Activated T-helper 9 cell treated with anti-CD3 and anti-CD28 coated beads, Interleukin-2, amount 50 U/mL, for 16 hours (primary cell): ENCODE measurements at places on chromosomes 2 and 18.

DNA sequence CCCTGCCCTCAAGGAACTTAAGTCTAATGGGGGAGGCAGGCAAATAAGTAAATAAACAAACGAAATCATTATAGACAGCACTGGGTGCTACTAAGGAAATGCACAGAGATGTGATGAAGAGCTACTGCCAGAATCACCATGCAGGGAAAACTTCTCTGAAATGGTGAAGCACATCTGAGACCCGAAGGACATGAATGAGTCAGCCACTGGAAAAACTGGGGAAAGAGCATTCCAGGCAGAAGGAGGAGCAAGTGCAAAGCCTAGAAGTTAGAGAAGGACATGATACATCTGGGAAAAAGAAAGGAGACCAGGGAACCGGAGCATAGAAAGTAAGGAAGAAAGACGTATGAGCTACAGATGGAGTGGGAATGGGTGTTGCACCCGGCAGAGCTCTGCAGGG is 56.8 kb downstream of the TGFA start:
- no peak for DNase-seq

- no peak for DNase-seq
Observed at GRCh38 chr2:15746703-15747550, 155.3 kb downstream of the DDX1 start.

- no peak for DNase-seq
Observed at GRCh38 chr2:18297534-18298058, 262.9 kb downstream of the RDH14 start.

DNA sequence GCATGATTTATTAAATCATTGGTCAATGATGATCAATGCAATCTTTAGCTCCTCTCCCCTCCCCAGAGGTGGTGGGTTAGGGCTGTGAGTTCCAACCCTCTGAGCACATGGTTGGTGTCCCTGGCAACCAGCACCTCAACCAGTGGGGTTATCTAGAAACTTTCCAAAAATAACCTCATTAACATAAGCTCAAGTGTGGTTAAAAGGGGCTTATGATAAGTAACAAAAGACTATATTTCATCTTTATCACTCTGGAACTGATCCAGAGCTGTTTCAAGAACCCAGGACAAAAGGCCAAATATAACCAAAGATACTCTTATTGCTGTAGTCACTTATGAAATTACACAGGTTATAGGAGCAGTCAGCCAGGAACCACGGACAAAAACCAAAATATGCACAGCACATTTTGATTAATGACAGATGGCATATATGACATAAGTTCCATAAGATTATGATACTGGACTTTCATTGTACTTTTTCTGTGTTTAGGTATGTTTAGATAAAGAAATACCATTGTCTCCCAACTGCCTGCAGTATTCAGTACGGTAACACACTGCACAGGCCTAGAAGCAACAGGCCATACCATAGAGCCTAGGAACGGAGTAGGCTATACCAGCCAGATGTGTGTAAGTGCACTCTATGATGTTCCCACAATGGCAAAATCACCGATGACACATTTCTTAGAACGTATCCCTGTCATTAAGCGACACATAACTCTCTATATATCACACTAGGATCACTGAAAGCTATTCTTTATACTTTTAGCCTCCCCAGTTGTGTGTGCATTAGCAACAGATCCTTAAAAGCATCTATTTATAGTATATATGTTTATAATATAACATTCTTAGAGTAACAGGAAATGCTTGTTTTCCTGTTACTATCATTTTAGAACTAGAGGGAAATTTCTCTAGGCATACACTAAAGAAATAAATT is 31.9 kb downstream of the KIDINS220 start:
- DNase-seq = no peak

DNA sequence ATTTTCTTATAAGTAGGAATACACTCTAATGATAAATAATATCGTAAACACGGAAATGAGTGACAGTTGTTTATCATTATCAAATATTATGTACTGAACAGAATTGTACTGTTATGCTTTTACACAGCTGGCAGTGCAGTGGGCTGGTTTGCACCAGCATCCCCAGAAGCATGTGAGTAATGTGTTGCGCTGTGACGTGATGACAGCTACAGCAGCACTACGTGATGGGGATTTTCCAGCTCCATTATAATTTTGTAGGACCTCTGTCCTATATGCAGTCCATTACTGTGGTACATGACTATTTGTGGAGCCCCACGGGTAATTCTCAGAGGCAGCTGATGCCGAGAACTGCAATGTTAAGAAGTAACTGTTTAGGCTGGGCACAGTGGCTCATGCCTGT is 77.3 kb upstream of the ATG16L1 start:
- DNase-seq = no peak

- no peak for DNase-seq
Observed at GRCh38 chr2:173654161-173654895, 299.7 kb downstream of the CDCA7 start.

DNA sequence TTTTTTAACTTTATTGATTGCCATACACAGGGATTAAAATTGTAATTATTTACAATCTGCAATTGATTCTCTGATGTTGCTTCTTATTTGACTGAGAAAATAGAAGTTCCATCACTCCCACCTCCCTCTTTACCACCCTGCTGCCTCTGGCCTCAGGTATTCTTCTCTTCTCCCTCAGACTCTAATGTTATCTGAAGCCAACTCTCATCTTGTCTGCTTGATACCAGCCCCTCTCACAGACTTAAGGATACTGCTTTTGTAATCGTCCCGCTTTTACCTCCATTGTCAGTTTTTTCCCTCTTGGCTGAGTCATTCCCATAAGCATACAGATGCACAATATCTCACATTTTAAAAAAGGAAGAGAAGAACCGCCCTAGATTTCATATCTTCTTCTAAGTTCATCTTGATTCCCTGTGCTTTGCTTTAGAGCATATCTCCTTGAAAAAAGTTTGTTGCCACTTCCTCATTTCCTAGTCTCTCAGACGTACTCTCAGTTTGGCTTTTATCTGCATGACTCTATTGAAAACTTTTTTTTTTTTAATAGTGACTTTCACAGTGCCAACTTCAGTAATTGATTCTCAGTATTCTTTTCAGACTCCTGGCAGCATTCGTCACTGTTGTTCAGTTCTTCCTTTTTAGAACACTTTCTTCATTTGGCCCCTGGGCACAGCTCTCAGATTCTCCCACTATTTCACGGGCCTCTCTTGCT is 31.1 kb downstream of the SPAG16 start:
- no peak for DNase-seq

DNA sequence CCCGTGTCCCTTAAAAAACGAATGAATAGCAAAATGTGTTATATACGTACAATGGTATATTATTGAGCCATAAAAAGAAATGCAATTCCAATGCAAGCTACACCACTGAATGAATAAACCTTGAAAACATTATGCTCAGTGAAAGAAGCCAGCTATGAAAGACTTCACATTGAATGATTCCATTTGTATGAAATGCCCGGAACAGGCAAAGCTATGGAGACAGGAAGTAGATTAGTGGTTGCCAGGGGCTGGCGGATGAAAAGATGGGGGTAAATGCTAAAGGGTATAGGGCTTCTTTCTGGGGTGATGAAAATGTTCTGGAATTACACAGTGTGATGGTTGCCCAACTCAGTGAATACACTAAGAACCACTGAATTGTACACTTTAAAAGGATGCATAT is 113.3 kb downstream of the NOL10 start:
- no peak for DNase-seq

GRCh38 chr18:48836231-48836805 is 114.4 kb downstream of the SMAD7 start:
- DNase-seq = no peak

DNA sequence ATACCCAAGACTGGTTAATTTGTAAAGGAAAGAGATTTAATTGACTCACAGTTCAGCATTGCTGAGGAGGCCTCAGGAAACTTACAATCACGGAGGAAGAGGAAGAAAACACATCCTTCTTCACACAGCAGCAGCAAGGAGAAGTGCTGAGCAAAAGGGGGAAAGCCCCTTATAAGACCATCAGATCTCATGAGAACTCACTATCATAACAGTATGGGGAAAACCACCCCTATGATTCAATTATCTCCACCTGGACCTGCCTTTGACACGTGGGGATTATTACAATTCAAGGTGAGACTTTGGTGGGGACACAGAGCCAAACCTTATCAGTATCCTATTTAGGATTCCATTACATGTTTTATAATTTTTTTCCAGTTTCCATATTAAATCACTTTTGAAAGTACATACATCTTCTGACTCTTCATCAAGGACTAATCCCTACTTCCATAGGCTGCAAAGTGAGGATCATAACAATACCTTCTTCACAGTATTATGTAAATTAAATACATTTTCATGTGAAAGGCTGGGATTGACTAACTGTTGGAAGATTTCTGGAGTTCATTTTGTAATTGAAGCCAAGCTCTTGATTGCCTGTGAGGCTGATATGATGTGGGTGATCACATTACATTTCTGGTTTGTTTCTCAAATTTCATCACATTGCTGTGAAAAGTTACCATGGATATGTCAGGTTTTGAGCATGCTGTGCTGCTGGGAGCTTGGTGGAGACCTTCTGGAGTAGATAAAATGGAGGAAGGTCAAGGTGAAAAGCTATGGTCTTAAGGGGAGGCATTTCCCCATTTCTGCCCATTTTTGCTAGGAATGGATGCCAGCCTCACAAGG is 31.7 kb upstream of the CERS6 start:
- DNase-seq = no peak

- DNase-seq = peak; percentile 21
Observed at GRCh38 chr18:79438898-79439627, 43.3 kb downstream of the NFATC1 start.

DNA sequence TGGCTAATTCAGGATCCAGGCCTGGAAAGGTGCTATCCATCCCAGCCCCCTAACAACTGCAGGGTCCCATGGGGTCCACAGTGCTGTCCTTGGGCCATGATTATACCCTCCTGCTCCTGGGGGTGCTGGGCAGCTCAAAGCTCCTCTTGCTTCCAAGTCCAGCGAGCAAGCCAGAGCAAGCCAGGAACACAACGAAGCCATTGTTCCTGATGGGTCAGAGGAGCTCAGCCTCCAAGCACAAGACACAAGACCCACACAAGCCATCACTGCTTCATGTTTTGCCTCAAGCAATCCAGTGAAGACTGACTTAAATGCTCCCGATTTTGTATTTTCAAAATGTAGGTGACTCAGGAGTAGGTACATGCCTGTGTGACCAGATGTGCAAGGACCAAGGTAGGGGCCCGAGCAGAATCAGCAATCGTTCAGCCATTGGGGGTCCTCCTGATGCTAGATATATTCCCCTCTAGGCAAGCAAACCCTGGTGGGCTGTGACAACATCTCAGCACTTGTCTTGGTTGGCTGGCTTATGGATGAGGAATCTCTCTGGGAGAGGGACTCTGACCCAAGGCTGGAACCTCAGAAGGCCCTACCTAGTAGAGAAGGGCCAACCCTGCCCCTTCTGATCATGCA is 90.8 kb downstream of the EPAS1 start:
- DNase-seq = no peak

GRCh38 chr2:149799013-149799705 is 211.6 kb upstream of the MMADHC start:
- no peak for DNase-seq

DNA sequence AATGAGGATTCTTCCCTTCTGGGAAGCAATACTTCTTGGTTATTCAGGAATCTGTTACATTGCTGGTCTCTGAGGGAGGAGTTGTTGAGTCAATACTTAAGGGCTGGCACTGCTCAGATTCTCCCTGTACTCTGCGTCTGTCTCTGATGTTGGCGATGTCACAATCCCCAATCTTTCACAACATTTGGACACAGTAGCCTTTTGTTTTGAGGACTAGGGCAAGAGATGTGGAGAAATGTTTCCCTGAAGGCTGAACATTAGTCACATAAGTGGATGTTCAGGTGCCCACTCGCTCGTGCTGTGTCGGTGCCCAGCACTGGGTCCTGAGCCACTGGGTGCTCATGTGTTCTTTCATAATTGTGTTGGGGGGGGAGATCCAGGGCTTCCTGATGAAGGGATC is 55.0 kb downstream of the MAPK4 start:
- no peak for DNase-seq

DNA sequence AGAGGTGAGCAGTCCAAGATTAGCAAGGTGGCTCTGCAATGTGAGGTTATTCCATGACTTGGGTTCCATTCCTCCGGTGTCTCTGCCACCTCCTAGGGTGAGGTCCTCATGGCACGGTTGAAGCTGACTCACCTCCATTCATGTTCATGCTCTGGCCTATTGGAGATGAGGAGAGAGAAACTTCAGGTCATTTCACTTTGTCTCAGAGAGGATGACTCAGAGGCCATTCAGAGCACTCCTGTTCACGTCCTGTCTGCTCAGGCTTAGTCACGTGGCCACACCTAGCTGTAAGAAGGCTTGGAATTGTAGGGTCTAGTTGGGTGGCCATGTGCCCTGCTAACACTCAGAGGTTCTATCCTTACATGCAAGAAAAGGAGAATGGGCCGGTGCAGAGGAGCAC is 67.5 kb upstream of the MBOAT2 start:
- no peak for DNase-seq

GRCh38 chr2:75525434-75526310 is 35.1 kb downstream of the EVA1A start:
- no peak for DNase-seq

DNA sequence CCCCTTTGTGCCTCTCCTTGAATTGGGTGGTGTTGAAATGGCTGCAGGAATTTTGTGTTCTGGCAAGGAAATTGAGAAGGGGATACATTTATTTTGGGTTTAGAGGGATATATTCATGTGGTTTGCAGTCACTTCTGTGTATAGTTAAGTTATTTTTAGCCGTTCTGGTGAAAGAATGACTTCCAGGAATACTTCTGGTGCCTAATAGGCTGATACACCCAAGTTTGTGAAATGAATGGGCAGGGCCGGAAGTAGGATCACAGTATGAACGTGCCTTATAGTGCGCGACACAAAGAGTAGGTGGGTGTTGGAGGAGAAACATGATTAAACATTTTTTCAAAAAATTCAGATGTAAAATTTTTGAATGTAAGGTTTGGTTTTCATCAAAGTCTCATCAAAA is 168.6 kb upstream of the ATP5MC3 start:
- no peak for DNase-seq

- no peak for DNase-seq
Observed at GRCh38 chr18:12291161-12291560, 16.9 kb upstream of the TUBB6 start.

DNA sequence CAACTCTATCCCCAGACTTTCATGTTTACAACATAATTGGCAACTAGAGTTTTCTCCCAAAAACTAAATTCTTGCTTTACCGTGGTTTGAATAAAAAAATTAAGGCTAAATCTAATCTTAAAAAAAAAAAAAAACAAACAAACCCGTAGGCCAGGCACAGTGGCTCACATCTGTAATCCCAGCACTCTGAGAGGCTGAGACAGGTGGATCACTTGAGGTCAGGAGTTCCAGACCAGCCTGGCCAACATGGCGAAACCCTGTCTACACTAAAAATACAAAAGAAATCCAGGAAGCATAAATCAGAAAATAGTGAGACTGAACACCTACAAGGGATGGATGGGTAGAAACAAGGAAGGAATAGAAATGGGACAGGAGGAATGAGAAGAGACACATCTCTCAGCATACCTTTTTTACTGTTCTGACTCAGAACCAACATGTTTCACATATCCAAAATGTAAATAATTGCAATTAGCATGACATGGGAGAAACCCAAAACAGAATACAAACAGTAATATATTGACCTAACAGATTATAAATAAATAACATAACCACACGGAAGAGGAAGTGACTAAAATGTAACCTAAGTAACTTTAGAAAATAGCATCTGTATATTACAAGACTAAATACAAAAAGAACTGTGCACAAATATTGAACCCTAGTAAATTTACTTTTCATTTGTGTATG is 17.5 kb downstream of the MGAT4A start:
- DNase-seq = no peak

- no peak for DNase-seq
Observed at GRCh38 chr2:76749858-76750257, 772.3 kb downstream of the LRRTM4 start.
